Effector CD4-positive, alpha-beta T cell (primary cell): ENCODE measurements at places on chromosomes 16 and 17.
A peak's percentile ranks its signal among the peaks of the same experiment; 100 is the strongest.

DNA sequence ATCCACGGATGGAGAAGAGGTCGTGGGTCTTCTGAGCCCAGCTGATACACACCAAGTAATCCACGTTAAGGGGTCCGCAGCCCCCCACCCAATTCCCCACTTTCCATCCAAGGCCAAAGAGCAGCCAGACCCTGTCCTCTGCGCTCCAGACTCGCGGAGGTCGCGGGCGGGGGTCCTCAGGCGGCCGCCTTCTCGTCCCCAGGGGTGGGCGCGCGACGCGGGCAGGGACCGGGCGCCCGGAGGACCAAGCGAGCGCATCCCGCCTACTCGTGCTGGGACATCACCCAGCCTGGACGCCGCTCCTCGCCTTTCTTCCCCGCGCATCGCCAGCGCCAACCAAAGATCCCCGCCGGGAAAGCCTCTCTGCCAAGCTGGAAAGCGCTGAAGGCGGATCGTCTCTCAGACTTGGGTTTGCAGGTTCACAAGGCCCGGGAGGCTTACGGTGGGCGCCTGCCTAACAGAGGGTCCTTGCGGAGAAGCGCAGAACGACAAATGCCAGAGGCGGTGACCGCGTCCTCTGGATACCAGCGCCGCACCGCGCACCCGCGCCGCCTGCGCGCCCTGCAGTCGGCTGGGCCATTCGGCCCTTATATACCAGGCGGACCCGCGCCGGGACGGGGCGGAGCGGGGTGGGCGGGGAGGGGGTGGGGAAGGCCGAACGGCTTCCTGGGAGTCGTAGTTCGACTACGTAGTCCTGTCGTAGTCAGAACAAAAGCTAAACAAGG, 471.6 kb downstream of the SOX9 start:
- peak; percentile 5 for DNase-seq

GRCh38 chr17:63579633-63580032, 21.1 kb upstream of the TACO1 start:
- no peak for DNase-seq

- DNase-seq: no peak
These were observed 19.9 kb downstream of the TLE7 start for GRCh38 chr16:71421911-71422310.

GRCh38 chr16:48318630-48319029, 66.6 kb downstream of the SIAH1 start:
- DNase-seq: peak; percentile 9

GRCh38 chr16:35339337-35339736, 1879.9 kb downstream of the TP53TG3F start:
- DNase-seq: no peak

DNA sequence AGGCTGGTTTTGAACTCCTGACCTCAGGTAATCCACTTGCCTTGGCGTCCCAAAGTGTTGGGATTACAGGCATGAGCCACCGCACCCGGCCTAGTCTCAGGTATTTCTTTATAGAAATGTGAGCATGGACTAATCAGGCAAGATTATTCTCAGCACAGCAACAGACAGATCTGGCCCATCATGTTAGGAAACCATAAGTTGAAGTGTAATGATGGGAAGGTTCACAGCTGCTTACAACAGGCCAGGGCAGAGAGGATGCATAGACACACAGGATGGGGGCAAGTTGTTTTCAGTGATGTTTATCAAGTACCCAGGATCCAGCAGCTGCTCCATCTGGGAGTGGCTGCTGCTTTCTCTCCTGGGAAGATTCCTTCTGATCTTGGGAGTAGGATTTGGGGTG, 16.6 kb upstream of the NOS2 start:
- DNase-seq: no peak

DNA sequence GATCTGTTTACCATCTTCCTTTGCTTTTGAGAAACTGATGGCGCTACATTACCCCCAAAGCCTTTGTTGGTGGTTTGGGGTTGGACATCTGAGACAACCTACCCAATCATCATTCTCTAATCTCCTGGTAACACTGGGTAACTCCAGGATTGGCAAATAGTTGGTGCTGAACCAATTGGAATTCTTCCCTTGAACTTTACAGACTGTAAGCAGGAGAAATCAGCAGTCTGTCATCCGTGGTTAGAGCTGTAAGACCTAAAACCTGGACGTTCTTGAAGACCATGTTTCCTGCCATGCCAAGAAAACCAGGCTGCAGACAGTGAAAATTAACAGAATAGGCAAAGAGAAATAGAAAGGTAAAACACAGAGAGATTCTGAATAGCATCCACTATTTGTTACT, 398.8 kb upstream of the SALL1 start:
- DNase-seq: no peak

- no peak for DNase-seq
These were observed 535.4 kb downstream of the CDH8 start for GRCh38 chr16:61500851-61501250.

DNA sequence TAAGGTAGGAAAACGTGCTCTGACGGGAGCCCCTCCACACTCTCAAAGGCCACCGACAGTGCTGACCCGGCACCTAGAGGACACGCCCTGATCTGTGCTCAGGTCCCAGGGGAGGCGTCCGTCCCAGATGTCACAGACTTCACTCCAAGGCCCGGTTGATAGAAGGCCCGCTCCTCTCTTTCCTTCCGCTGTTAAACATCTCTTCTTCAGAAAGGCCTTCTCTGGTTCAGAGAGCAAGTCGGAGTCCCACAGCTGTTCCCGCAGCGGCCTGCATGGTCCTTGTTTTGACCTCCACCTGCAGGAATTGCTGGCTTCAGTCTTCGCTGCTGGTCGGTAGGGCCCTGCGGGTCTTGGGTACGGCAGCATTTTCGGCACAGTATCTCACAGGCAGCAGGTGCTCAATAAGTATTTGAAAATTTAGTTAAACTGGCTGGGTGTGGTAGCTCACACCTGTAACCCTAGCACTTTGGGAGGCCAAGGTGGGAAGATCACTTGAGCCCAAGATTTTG, 88.5 kb downstream of the MRC2 start:
- no peak for DNase-seq

GRCh38 chr16:81207076-81207475, 31.4 kb upstream of the BCO1 start:
- DNase-seq: no peak

- no peak for DNase-seq
These were observed 28.4 kb upstream of the NPTX1 start for GRCh38 chr17:80504686-80505413.

DNA sequence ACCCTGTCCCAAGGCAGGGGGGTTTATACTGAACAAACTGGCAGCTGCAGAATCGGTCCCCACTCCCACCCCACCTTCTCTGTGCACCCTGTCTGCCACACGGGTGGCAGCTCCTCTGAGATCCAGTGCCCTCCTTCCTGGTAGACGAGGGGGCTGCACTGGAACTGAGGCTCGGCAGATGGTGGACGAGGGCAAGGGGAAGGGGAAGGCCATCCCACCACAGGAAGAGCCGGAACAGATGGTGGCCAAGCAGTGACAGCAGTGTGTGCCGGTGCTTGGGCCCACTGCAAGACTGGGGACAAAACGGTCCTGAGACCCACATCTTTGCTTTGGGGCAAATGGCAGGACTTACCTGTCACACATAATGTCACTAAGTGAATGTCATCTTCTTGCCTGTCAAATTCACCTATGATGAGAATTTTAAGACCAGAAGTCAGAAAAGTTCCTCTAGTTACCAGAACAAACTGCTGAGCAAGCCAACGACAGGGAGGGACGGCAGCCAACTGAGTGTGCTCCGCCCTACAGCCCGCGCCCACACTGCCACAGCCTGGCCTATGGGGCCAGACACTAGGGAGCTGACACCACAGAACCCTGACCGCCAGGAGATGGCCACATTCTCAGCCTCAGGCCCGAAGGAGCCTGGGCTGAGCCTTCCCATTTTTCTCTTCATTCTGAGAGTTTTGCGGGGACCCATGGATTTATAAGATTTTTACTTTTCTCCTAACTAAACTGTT, 14.4 kb downstream of the NTAN1 start:
- DNase-seq: no peak

- DNase-seq: no peak
These were observed 4.9 kb downstream of the TMEM92 start for GRCh38 chr17:50279181-50279526.
